ENCODE measurements at places on chromosomes 7 and 10.

GRCh38 chr10:5643346-5644067 is 22.9 kb downstream of the ASB13 start:
- no peak for DNase-seq

- DNase-seq: no peak
Measured at GRCh38 chr10:6002809-6003510, 25.6 kb upstream of the IL15RA start.

GRCh38 chr10:83248106-83248631 is 891.1 kb upstream of the GHITM start:
- DNase-seq: no peak

DNA sequence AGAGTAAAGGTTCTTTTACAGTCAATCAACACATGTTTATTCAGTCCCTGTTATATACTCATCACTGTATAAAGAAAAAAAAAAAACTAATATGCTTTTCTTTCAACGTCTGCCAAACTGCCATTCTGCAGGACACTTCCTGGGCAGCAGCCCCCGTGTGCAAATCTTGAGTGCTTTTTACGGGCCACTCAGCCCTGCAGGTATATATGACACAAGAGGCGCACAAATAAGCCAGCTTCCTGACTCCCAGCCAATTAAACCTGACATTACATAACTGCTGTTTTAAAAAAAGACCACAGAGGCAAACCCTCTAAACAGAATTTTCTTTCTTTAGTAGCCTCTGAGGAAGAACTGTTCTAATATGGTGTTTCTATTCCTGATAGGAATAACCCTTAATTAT is 263.0 kb upstream of the NEBL start:
- DNase-seq: no peak

DNA sequence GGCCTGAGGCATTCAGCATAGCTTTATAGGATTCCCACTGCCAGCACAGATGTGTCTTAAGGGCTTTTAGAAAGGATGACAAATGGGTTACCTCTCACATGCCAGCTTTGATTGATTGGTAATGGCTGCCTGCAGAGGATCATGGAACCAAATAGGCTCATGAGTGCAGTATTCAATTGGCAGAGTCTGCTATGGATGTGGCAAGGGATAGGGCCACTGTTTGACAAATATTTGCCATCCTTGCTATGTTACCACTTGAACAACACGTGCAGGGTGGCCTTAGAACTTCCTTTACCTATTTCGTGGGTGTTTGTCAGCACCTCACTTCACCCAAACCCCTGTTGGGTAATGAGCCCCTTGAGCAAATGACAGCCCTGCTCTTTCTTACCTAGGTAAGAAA is 139.2 kb downstream of the C10orf105 start:
- no peak for DNase-seq

DNA sequence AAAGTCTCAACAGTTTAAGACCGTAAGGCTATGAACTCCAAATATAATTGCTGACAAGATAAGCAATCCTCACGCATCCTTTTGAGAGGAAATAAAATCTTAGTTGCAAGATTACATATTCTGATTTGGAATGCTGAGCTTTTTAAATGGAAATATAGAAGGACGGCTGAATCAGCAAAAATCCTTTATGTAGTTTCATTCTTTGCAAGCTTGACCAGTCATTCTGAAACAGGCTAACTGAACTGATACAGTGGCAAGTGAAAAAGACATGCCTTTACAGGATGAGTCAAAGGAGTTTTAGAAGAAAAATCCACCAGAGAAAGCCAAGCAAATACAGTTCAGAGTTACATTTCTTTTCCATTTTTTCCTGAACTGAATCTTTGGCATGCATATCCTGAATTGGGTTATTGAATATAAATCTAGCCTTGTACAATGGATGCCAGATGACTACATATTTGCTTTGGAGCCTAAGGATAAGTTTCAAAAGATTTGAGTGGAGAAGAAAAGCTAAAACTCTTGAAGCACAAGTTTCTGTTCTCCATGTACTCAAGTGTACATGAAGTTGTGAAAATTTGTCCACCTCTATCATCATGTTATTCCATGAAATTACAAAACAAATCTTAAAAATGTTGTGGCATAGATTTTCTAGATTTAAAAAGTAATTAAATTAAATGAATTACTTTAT is 4.4 kb downstream of the VIM start:
- no peak for DNase-seq

DNA sequence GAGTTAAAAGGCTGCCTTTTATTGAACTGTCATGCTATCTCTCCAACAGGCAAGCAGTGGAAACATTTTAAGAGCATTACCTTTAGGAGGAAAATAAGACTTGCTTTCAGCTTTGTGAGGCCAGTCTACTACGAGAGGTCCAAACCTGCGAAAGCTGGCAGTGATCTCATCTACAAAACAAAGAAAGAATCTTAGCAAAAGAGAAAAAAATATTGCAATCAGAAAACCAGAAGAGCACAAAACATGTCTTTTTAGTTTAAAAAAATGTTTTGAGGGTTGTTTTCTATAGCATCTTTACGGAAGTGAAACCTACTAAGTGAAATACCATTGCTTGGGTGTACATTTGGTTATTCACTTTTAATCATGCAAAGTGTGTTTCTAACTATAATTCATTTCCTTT is 147.9 kb downstream of the CPEB3 start:
- no peak for DNase-seq

GRCh38 chr7:117863618-117864017 is 9.6 kb downstream of the CTTNBP2 start:
- no peak for DNase-seq

DNA sequence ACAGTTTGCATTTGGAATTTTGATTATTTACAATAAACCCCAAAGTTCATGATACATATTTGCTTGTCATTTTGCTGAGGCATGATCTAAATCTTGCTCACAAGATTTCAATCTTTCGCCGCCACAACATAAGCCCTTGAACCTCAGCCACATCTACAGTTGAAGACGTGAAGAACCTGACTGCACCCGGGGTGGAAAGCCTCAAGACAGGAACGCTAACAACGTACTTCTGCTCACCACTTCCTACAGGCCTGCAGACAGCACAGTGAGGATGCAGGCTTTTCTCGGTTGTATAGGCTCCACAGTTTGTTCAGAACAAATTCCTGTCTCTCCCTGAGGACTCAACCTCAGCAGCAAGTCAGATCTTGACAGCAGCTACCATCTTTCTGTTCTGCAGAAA is 393.8 kb upstream of the PRKCQ start:
- no peak for DNase-seq

DNA sequence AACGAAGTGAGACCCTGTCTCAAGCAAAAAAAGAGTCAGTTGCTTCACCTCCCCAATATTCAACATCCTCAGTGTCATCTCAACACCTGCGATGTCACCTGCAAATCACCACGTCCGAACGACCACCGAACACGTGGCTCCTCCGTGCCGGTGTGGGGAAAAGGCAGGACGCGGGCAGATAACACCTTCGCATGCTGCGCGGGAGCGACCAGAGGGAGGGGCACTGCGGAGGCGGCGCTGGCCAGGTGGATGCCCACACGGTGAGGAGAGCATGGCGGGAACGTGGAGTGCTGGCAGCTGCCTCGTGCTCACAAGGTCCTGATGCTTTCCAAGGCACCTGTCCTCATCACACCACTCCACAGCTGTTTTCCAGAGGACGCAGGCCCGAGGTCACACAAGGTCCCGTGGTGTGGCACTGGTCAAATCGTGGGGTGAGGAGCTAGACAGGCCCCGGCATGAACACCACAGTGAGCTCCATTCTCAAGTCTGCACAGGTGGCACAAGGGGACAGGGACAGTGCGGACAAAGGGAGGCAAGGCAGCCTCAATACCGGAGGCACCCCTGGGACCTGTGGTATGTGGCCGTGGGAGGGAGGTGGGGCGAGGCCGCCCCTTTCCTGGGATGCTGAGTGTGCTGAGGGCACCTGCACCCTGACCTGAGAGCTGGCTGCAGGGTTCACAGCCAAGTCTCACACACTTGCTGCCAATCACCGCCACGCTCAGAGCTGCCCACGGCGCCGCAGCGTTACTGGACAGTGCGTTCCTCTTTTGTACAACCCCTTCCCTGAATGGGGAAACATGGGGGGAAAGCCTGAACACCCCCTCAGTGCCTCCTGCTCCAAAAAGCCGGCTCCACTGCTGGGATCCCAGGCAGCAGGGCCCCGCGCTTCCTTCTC is 13.0 kb downstream of the TUBGCP2 start:
- no peak for DNase-seq

Measured in DMS79 (cell line).